CD4-positive, alpha-beta memory T cell (primary cell): ENCODE measurements at places on chromosomes 7 and 10. TPM values are rescaled to one million over a fixed set of nuclear protein-coding genes. Genes with fewer than 3 reads are reported as not detected.

- DNase-seq, result no peak
These were observed 481.6 kb downstream of the PARD3 start for GRCh38 chr10:34333513-34333912.

DNA sequence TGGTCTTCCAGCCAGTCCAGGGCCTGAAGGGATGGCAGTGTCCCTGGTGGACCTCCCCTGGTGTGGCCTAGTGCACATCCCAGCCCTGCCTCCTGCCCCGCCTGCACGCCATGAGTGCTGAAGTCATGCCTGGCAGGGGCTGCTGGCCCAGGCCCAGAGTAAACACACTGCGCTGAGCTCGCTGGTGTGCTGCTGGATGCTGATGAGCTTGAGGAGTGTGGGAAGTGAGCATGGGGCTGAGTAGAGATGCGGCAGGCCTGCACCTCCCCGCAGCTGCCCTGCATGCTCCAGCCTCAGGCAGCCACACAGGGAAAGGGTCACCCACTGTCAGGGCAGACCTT is 43.2 kb downstream of the HTRA1 start:
- no peak for DNase-seq

DNA sequence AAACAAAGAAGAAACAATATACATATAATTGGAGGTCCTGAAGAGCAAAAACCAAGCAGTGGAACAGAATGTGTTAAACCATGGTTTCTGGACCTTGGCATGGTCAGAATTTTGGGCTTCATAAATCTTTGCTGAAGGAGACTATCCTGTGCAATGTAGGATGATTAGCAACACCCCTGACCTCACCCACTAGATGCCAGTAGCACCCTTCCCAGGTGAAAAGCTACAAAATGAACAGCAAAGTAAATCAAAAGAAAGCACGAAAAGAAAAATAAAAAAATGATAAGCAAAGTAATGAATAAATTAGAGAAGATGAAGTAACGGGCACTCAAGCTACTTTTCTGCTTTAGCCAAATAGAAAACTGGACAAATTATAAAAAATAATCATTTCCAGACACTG is 19.2 kb upstream of the ZPBP start:
- no peak for DNase-seq

GRCh38 chr7:101893341-101894082 is 76.1 kb downstream of the CUX1 start:
- no peak for DNase-seq

DNA sequence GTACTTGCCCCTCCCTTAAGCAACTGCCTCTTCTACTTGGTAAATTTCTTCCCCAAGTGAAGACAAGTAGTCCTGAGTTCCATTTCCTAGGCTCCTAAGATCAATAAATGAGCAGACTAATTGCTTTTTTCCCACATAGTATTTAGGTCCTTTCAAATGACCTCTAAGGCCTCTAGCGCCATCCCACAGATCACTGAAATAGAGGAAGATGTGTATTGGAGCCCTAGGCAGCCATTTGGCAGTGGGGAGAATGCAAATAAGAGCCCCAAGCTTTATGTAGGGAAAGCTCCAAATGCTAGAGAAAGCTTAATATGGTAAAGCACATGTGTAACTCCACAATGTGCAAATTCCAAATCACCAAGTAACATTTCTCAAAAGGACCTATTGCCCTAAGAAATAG is 316.5 kb upstream of the PHF14 start:
- no peak for DNase-seq

GRCh38 chr10:3825244-3825643 is 40.2 kb upstream of the KLF6 start:
- DNase-seq, result no peak

DNA sequence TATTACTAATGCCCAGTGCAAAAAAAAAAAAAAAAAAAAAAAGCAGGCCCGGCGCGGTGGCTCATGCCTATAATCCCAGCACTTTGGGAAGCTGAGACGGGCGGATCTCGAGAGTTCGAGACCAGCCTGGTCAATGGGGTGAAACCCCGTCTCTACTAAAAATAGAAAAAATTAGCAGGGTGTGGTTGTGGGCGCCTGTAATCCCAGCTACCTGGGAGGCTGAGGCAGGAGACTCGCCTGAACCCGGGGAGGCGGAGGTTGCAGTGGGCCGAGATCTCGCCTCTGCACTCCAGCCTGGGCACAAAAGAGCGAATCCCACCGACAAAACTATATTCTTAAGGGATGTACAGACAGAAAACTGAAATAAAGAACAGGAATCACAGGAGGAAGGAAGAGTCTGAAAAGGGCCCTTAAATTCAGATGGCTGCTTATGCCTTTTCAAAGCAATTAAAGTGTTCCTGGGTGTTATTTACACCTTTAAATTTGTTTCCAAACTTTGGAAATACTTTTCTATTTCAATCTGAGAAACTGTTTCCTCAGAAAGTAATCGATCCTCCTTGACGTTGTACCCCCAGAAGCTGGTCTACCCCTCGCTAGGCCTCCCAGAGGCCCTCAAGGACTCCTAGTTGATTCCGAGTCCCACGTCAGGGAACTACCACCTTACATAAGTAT is 2.0 kb upstream of the KMT2E start:
- DNase-seq, result peak; percentile 51

DNA sequence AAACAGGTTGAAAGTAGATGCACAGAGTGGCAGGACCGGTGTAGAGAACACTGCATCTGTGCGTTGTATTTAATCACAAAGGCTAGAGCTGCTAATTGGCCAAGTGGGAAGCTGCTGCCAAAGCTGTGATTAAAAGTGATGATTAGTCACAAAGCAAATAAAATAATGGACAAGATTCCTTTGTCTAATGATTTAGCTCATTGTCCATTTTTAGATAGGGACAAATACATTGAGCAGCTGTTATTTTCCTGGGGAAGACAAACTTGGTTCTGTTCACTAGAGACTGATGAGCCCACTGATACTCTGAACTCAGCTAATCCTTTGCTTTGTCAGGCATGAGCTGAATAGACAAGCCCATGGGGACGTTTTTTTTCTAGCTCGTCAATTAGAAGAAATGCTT is 19.7 kb downstream of the UBE3C start:
- no peak for DNase-seq

The STEAP1B gene
- total RNA-seq, result not detected

The HGF gene
- not detected for total RNA-seq
